ENCODE measurements at places on chromosomes 2 and 18.

DNA sequence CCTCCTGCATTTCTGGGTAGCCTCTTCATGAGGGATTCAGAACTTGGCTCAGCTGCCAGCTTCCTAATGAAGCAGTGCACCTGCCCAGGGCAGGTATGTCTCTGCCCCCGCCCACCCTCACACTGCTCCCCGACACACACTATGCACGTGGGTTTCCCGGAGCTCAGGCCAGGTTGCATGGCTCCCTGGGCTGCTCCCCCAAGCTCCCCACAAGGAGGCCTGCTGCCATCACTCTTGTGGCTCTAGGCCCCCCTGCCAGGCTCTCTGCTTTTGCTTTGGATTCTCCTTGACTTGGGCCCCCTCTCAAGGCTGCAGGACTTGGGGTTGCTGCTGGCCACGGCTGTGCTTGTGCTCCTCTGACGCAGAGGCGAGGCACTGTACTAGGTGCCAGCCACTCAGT lies 43.6 kb downstream of the ADD2 start:
- no peak for DNase-seq

- no peak for DNase-seq
Observed at GRCh38 chr2:160892204-160892603, 268.0 kb upstream of the TANK start.

DNA sequence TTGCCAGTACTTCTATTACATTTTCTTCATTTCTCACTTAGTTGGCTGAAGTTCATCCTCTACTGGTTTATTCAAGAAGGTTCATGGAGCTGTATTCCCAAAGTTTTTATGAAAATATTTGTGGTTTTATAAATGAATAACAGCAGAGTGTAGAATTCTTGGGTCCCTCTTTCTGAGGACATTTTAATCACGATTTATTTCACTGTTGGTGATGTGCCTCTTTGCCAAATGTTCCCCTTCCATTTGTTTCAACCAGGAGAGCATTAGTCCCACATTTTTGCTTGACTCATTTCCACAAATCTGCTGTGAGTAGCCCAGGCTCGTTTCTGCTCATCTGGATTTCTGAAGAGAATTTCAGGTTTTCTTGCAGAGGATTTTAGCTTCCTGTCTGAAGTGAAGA lies 20.8 kb downstream of the COPS7B start:
- DNase-seq = no peak

- no peak for DNase-seq
Observed at GRCh38 chr2:62407838-62408237, 98.2 kb downstream of the TMEM17 start.

DNA sequence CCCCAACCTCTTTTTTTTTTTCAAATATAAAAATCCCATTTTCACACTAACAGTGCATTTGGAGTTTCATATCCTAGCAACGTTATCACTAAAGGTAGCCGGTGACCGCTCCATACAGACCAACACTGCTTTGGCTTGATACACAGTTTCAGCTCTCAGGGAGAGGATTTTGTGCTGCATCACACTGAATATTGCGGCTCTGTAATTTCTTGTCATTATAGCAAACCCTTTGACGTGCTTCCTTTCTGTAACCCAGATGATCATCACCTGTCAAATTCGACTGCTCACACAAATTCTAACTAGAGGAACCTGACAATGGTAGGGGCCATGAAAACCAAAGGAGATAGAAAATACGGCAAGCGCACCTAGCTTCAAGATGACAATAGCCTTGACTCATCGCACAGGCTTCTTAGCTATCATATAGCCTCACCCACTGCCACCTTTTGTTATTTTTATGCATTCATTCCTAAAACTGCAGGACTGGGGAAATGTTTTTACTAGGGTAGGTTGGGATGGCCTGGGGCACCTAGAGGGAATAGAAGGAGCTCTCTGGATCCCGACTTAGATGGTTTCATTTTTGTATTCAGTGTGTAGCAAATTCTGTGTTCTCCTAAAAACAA lies 582.9 kb upstream of the PIK3C3 start:
- no peak for DNase-seq

DNA sequence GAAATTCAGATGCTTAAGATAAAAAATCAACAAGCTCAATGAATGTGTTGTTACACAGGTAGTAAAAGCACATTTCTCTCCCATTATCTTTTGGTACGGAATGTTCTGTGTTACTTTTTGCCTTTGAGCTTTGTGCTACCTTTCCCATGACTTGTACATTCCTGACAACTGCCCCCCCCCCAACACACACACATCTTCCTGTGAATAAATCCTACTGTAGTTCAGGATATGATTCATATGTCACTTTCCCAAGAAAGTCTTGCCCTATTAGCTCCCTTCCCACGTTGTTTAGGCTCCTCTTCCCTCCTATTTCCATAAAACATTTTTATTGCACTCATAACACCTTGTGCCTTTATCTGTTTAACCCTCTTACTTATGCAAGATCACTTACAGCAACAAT lies 442.6 kb upstream of the LRATD1 start:
- no peak for DNase-seq

- DNase-seq = no peak
Observed at GRCh38 chr2:128215897-128216642, 102.6 kb downstream of the HS6ST1 start.

- no peak for DNase-seq
Observed at GRCh38 chr2:197515315-197515738, 539 bp upstream of the MOB4 start.

- no peak for DNase-seq
Observed at GRCh38 chr2:240189686-240190085, 49.2 kb upstream of the OTOS start.

GRCh38 chr2:122519366-122519765 lies 763.9 kb downstream of the TSN start:
- DNase-seq = peak; percentile 14

DNA sequence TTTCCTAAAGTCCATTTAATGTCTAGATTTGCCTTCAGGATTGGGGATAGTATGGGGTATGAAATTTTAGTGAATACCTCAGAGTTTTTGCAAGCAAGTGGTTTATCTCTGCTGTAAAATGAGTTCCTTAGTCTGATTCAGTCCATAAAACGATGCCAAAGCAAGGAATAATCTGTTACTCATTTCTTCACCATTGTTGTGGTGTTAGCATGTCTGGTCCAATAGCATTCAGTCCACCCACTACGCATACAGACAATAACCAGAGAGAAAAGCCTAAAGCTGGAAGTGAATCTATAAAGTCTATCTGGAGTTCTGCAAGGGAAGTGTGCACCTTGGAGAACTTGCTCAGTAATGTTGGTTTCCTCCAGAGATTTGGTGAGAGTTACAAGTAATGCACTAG lies 12.9 kb upstream of the DPP4 start:
- no peak for DNase-seq

DNA sequence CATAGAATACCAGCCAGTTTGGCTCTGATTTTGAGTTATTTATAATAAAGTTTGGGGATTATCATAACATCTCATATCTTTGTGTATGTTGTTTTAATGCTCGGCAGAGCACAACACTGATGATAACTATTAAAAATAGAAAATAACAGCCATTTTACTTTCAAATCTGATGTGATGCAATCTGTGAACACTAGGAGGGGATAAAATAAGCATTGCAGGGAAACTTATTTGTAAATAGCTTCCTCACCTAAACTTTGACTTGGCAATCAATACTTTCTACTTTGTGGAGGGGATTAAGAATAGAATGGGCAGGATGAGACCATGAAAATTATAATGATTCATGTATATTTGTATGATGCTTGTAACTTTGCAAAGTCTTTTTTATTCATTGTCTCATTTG lies 54.4 kb downstream of the USP14 start:
- DNase-seq = no peak

DNA sequence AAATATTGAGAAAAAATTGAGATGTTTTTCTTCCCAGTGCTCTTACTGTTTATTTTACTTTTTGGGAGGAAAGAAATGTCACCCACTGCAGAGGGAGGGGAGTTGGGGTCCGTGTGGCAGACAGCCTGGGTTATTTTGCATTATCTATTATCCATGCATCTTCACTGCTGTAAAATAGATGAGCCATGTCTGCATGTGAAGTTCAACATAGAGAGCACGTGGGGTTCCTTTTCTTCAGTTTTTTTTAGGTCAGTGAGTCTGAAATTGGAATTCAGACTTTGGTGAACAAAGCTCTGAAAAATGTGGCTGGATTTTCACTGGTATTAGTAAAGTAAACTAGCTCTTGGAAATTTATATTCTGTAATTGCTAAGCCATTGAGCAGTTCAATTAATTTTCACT lies 2.4 kb downstream of the DCDC2C start:
- DNase-seq = no peak

GRCh38 chr2:95062242-95063085 lies 37.0 kb downstream of the MAL start:
- DNase-seq = no peak

GRCh38 chr2:67649331-67650261 lies 252.5 kb downstream of the ETAA1 start:
- no peak for DNase-seq

- no peak for DNase-seq
Observed at GRCh38 chr2:238920053-238920452, 72.2 kb downstream of the TWIST2 start.

- DNase-seq = no peak
Observed at GRCh38 chr18:56727399-56727798, 76.2 kb downstream of the WDR7 start.

- no peak for DNase-seq
Observed at GRCh38 chr18:47788621-47789020, 141.8 kb downstream of the SMAD2 start.

GRCh38 chr2:88199912-88200682 lies 30.0 kb downstream of the THNSL2 start:
- DNase-seq = no peak

- no peak for DNase-seq
Observed at GRCh38 chr2:5589183-5589582, 103.0 kb upstream of the SOX11 start.

GRCh38 chr2:212158081-212158480 lies 380.5 kb downstream of the ERBB4 start:
- DNase-seq = no peak

GRCh38 chr2:44967056-44967455 lies 25.6 kb downstream of the SIX3 start:
- no peak for DNase-seq

DNA sequence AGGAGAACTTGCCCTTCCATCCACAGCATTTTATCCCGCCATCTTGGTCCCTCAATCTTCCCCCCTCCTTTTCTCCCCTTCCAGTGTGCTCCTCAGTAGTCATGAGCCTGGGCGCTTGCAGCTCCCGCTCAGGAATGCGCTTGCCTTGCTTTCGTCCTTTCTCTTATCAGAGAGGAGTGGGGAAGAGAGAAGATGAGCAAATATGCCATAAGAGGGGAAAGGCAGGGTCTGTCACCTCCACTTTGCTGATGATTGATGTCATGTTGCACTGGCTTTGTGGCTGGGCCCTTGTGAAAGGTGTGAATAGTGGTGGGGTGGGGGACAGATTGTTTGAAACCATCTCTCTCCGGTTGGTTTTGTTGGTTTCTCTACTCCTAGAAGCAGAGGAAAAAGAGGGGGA lies 569.3 kb downstream of the TNS1 start:
- no peak for DNase-seq

GRCh38 chr2:24451805-24452501 lies 39.1 kb upstream of the NCOA1 start:
- no peak for DNase-seq

DNA sequence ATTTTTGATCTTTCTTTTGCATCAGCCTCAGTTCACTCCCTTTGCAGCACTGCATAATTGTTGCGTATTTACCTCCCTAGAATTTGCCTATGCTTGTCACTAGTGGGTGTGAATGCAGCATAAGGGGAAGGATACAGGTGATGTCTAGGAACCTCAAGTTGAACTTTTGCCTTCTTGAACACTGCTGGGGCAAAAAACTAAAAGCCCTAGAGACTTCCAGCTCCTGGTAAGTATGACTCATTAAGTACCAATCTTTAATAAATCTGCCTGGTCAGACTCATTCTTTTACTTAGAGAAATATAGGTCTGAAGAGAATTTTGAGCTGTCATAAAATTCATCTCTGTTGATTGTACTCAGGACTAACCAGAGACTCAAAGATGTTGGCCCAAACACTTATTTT lies 547.3 kb upstream of the FANCL start:
- DNase-seq = no peak

- no peak for DNase-seq
Observed at GRCh38 chr18:33532978-33533377, 45.0 kb upstream of the ASXL3 start.

- no peak for DNase-seq
Observed at GRCh38 chr2:3986063-3986462, 282.7 kb downstream of the DCDC2C start.

- DNase-seq = peak; percentile 86
Observed at GRCh38 chr2:27356056-27356381, 545 bp downstream of the GTF3C2 start.

DNA sequence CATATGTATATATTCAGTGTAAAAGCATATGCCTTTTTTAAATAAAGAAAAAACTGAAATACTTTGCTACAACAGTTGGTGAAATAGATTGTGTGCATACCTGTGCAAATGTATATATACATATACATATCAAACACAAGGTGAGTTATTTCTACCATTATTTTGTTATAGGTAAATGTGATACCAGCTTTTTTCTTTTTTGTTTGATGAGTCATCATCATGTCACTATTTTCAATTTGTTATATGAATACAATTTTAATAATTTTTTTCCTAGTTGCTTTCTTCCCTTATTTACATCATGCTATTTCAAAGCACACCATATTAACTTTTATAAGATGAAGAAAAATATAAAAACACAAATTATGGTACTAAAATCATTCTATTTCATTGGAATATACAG lies 87.0 kb upstream of the STK17B start:
- DNase-seq = no peak

- no peak for DNase-seq
Observed at GRCh38 chr2:20588918-20589871, 61.7 kb downstream of the HS1BP3 start.

- no peak for DNase-seq
Observed at GRCh38 chr18:10213526-10213925, 240.9 kb upstream of the APCDD1 start.

- DNase-seq = no peak
Observed at GRCh38 chr2:233256048-233256447, 4.6 kb downstream of the ATG16L1 start.
